Suprapubic skin (tissue), 4 donors: ENCODE measurements at places on chromosomes 6 and 20.

- DNase-seq = no peak
These were observed 1.1 kb downstream of the BMP5 start for GRCh38 chr6:55874316-55874715.

GRCh38 chr6:137415127-137415833, 78.9 kb downstream of the OLIG3 start:
- no peak for DNase-seq

GRCh38 chr6:85096976-85097375, 332.6 kb upstream of the TBX18 start:
- no peak for DNase-seq

DNA sequence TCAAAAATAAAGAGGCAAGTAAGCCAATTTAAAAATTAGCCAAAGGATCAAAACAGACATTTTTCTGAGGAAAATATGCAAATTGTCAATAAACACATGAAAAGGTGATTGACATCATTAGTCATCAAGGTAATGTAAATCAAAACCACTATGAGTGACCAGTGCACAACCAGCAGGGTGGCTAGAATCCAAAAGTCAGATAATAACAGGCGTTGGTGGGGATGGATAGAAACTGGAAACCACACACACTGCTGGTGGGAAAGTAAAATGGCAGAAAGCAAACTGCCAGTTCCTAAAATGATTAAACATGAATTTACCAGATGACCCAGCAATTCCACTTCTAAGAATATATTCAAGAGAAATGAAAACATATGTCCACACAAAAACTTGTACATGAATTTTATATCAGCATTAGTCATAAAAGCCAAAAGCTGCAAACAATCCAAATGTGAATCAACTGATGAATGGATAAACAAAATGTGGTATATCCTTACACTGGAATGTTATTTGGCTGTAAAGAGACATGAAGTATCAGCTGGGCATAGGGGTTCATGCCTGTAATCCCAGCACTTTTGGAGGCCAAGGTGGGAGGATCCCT, 74.8 kb upstream of the MBOAT1 start:
- DNase-seq = no peak

GRCh38 chr20:41714030-41714429, 95.9 kb upstream of the CHD6 start:
- no peak for DNase-seq

GRCh38 chr20:10469599-10469998, 34.5 kb downstream of the SLX4IP start:
- DNase-seq = no peak

- no peak for DNase-seq
These were observed 3.8 kb upstream of the MYBL2 start for GRCh38 chr20:43662943-43663655.

GRCh38 chr6:140319209-140319608, 944.8 kb upstream of the CITED2 start:
- no peak for DNase-seq

DNA sequence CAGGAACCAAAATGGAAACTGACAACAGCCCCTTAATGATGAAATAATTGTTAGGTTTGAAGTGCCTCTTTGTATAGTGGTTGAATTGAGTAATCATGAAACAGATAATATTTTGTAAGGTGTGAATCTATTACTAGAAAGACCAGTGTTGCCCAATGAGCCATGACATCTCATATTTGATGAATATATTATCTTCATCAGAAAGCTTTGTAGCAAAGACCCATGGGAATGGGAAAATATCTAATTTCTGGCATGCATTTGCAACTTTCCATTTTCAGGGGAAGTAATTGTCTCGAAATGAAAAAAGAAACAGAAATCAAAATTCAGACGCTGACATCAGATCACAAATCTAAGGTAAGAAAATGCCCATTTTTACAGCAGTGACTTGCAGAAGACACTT, 57.3 kb upstream of the LAMP5 start:
- DNase-seq = no peak

DNA sequence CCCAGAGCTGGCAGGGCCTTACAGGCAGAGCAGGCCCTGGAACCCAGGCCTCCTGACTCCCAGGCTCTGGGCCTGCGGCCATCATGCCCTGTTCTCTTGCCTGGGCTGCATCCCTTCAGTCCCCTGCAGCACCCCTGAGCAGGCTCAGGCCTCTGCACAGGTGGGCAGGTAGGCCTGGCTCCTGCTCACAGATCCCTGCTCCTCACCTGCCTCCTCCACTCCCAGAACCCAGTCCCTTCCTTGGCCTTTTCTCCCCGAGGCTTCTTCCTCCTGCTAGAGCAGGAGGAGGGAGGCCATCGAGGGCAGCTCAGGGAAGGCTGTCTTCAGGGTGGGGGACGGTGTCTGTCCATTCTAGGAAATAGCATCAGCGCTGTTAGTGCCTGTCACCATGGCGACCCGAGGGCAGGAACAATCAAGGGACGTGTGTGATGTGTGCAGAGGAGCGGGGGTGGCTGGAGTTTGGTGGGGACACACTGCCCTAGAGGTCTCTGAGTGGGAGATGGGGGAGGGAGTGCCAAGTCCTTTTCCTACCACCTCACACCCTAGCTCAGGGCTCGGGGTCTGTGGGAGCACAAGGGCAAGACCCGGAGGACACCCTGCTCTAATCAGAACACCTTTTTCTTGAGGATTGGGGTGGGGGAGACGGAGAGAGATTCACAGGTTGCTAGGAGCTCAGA, 26.6 kb downstream of the GLP1R start:
- no peak for DNase-seq

- no peak for DNase-seq
These were observed 129.9 kb downstream of the UTRN start for GRCh38 chr6:144415014-144415413.

DNA sequence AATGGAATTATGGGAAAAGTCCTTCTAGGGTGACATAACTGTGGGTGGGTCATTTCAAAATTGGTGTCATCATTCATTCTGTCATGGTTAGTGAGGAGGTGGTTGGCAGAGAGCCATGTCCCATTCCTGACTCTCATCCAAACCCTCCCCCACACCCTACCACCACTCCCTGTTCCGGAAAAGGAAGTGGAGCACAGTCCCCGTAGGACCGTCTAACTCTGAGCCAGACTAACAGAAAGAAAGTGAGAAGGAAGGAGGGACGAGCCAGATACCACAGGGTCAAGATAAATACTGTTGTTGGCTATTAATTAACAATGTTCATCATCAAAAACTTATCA, 4.8 kb downstream of the TRIM10 start:
- DNase-seq = no peak

- DNase-seq = no peak
These were observed 25.8 kb upstream of the TNFRSF21 start for GRCh38 chr6:47335466-47335865.

- no peak for DNase-seq
These were observed 49.3 kb downstream of the CD83 start for GRCh38 chr6:14166839-14167238.

DNA sequence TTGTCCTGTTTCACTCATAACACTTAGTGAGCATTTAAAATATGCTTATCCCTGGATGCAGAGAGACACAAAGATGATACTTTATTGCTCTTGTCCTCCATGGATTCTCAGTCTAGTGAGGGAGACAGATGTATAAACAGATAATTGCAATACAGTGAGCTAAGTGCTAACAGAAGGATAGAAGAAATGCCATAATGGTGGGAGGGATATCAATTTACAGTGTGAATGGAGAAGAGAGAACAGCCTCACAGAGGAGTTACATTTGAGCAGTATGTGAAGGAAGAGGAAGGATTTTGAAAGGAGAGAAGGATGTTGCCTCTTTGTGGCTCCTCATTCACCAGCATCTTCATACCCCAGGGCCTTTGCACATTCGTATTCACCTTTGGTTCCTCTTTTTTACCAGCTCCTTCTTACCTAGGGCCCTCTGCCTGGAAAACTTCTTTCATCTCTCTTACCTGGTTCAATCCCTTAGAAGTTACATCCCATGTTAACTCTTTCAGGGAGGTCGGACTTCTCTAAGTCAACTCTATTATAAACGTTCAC, 341.7 kb downstream of the PRL start:
- no peak for DNase-seq

GRCh38 chr6:2259574-2259973, 14.2 kb upstream of the GMDS start:
- no peak for DNase-seq

DNA sequence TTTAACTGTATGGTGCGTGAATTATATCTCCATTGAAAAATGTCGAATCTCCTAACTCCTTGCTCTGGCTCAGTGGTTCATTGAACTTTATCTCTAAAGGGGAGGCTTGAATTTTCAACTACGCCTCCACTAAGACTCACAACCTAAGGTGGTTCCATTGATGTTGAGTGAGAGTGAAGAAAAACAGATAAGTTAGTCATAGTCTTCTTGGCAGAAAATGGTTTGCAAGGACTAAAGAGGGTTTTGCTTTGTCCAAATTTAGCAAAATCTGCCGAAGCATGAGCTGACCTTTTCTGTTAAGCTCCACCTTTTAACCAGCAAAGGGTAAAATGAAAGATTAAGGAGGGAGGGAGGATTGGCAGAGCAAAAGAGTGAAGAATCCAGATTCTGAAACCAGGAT, 290.2 kb upstream of the SPTLC3 start:
- no peak for DNase-seq

- DNase-seq = no peak
These were observed 30.5 kb upstream of the HFE start for GRCh38 chr6:26056583-26057350.

GRCh38 chr20:15638816-15639215, 934.4 kb downstream of the KIF16B start:
- DNase-seq = no peak

DNA sequence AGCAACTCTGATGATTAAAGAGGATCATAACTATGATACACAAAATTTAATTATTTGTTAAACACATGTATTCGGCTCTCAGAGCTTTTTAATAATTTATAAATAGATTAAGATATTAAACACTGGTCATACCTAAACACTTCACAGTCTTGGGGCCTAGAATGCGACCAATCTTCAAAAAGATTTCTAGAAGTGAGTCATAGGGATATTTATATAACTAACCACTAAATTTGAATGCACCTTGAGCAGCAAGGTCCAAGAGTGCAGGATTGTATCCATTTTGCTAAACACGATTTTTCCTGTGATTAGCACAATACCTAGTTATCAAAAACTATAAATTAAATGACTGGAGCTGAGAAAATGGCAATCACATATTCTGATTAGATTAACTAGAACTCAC, 709.3 kb downstream of the EPHA7 start:
- DNase-seq = no peak

DNA sequence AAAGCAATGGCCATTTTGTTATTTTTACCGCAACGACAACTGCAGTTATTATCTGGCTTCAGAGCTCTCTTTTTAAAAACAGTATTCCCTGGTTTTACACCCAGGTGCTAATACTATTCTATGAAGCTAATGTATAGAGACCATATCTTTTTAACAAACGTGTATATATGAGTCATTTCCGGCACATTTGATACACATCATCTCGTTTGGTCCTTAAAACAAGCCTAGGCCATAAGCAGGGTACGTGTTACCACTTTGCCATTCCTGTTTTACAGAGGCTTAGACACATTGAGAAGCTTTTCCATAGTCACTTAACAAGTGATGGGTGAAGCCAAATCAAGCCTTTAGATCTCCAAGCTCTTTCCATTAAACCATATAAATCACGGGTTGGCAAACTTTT, 5.5 kb downstream of the TRAF3IP2 start:
- no peak for DNase-seq

DNA sequence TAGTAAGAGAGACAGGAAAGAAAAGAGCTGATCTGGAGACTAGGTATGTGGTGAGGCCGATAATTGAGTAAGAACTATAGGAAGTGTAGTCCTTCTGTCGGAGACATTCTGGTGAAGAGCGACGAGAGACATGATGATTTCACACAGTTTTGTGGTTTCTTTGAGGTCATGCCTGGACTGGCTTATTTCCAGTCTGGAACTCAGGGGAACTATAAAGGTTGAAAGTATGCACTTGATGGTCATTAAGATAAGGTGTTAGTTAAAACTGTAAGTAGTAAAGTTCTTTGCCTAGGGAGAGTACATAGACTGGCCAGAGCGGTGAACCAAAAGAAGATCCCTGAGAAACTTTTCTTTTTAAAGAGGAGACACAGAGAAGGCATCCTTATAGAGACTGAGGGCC, 68.8 kb downstream of the RFX6 start:
- no peak for DNase-seq

GRCh38 chr20:62928246-62928939, 2.1 kb upstream of the DIDO1 start:
- no peak for DNase-seq

- DNase-seq = no peak
These were observed 719.0 kb downstream of the TBC1D32 start for GRCh38 chr6:120615238-120615637.

DNA sequence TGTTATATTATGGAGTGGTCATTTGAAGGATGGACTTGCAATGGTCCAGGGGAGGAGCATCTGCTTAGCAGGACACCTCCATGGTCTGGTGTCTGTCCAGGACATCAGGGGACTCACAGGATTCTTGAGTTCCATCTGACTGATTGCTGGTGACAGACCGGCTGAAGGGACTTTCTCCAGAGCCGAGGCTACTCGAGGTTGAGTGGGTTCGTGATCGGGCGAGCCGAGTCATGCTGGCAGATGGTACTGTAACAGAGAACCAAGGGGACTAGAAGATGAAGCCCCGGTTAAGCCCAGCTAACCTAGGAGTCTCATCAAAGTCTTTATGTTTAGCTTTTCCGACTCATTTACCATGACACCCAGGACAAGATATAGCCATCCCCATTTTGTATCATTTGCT, 7.5 kb upstream of the SLA2 start:
- no peak for DNase-seq

GRCh38 chr20:31918466-31919105, 33.3 kb downstream of the PDRG1 start:
- no peak for DNase-seq

- no peak for DNase-seq
These were observed 2.2 kb downstream of the TMEM14C start for GRCh38 chr6:10725044-10725443.

DNA sequence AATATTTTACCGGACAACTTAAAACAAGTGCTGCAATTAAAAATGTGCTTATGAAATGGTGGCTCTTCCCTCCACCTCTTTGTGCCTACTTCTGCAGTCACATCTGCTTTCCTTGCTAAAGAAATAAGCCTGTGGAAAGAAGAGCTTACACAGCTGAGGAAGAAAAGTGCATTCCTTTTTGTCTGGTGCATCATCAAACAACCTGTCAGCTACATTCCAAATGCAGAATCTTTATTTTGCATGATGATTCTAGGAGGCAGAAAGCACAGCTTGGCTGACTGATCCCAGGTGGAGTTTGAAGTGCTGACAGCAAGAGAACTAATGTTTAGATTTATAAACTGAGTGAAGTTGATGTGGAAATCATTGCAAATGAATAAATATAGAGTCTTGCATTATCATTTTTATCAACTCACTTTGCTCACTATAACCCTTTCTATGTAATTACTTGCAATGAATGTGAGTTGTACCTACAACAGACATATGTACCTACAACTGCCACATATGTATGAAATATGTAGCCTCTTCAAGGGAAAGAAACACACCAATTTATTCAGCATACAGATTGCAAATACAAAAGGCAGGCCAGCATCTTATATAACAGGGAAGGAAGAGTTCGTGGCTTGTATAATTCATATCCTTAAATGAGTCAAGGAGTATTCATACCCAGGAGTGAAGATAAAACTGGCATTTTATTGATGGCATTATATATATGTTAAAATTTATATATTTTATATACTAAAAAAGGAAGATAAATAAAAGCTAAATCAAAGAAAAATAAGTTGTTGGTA, 223.4 kb upstream of the MCHR2 start:
- DNase-seq = no peak

GRCh38 chr6:18207438-18207837, 52.2 kb downstream of the KDM1B start:
- no peak for DNase-seq

GRCh38 chr6:71420095-71420692, 131.6 kb downstream of the OGFRL1 start:
- DNase-seq = peak; percentile 79

GRCh38 chr20:17772005-17772343, 72.2 kb downstream of the BANF2 start:
- DNase-seq = no peak
